Activated CD8-positive, alpha-beta T cell treated with anti-CD3 and anti-CD28 coated beads, Interleukin-2, amount 10 ng/mL, durations not matched to agents 7 days and 5 days (primary cell): ENCODE measurements at places on chromosomes 5 and 9. TPM values are rescaled to one million over a fixed set of nuclear protein-coding genes. Genes with fewer than 3 reads are reported as not detected.

DNA sequence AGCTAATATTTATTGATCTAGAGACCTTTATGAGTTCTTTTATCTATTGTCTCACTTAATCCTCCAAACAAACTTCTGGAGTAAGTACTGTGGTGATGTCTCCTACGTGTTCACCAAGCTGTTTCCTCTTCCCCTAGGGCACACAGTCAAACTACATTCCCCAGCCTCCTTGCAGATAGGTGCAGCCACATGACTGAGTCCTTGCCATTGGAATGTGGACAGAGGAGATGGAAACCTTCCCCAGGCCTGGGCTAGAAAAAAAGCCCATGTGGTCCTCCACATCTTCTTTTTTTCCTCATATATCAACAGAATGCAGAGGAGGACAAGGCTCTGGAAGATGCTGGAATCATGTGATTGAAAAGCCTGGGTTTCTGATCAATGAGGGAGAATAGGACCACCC lies 88.0 kb downstream of the ANKRD55 start:
- no peak for DNase-seq

DNA sequence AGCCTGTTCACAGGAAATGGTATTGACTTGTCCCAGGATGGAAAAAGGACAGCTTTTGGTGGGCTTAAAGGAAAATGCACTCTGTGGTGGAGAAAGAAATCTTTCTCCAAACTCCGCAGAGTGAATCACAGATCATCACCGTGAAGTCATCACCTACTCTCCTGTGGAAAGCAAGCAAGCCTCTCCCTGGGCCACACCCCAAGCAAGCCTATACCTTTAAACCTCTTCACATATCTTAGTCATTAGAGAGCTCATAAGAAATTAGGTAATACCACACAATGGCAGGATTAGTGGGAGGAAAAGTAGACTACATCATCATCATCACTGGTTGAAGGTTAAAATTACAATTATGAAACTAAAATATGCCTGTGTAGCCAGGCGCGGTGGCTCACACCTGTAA lies 23.2 kb downstream of the TLE1 start:
- DNase-seq: no peak

GRCh38 chr5:55276771-55277170 lies 30.7 kb downstream of the DHX29 start:
- no peak for DNase-seq

The INSL6 gene
- total RNA-seq: not detected

GRCh38 chr9:37938121-37938891 lies 34.4 kb upstream of the SLC25A51 start:
- no peak for DNase-seq

DNA sequence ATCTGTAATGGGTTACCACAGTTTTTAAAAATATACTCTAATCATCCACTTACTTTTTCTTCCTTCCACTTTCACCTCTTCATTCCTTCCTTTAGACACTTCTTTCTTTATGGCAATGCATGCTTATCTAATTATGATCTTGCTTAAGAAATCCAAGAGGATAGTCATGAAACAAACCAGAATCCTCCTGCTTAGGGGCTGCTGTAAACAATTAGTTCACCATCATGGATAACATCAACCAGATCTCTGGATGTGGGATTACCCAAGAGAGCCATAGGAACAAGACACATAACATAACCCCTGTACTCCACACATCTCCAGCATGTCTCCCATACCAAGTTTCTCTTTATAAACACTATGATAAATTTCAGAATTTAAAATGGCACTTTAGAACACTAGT lies 713.4 kb upstream of the PTPRD start:
- no peak for DNase-seq

DNA sequence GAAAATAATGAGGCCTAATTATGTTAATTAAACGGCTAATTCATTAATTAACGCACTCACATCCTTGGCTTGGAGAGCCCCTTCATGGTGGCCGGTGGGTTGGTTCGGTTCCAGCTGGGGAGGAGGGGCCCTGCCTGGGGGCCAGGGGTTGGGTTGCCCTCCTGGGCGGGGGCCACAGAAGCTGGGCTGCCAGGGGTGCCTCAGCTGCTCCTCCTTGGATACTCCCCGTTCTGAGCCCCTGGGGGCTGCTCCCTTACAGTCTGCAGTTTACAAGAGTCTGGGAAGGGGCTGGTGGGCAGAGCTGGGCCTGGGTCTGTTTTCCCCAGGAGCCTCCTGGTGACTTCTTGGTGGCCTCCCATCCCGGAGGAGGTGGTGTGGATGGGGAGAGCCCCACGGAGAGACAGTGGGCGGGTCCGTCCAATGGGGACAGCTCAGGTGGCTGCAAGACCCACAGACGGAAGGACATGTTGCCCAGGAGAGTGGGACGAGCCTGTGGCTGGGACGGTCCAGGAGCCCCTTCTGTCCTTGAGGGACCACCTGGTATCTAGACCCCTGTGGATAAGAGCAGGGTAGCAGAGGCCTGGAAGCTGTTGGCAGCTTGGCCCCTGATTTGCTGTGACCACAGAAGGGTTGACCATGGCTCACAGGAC lies 277.5 kb downstream of the PBX3 start:
- DNase-seq: no peak
